ENCODE measurements at places on chromosomes 2 and 18.

DNA sequence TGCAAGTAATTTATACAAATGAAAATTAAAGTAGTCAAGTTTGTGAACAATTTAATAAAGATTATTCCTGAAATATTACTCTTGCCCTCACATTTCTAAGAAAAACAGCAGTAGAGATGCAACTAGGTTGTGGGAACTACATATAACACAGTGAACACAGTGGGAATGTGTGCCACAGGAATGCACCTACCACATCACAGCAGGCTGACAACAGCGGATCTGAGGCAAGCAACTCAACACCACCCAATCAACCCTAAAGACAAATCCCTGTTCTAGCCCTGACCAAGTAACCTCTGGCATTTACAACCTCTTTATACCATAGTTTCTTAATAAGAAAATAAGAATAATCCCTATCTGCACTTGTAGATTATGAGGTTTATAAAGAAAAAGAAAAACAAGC lies 23.4 kb downstream of the MBOAT2 start:
- no peak for DNase-seq

DNA sequence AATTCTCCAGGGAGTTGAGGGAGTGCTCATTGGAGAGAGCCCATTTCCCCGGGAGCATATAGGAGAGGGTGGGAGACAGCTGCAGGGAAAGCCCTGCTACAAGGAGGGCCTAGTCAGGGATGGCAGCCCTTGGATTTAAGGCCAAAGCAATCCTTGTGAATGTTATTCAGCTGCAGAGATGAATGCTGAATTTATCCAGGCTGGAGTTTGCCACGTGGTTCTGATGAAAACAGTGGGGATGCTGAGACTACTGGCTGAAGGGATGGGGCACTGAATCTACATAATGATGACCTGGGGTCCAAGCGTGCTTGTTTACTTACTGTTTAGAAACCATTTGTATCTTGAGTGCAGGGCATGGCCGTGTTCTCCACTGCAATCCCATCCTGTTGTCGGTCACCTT lies 35.6 kb upstream of the RNF149 start:
- DNase-seq, result no peak

GRCh38 chr2:185202945-185203528 lies 535.6 kb upstream of the FSIP2 start:
- DNase-seq, result no peak

DNA sequence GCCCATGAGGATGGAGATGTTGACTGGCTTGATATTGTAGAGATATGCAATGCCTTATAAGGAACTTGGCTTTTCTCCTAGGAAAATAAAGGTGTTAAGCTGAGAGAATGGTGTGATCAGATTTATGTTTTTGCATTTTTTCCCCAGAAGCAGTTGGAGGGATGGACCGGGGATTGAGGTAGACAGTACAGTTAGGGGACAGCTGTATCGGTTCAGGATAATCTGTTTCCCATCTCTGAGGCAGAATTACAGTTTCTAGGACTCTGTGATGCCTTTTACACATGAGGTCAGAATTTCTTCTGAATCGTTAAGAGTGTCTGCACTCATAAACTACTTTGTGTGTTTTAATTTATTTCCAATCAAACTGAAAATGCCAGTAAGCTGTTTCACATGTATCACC lies 261.5 kb downstream of the CYRIA start:
- no peak for DNase-seq

GRCh38 chr2:230362030-230362691 lies 35.2 kb downstream of the SP140L start:
- DNase-seq, result no peak

DNA sequence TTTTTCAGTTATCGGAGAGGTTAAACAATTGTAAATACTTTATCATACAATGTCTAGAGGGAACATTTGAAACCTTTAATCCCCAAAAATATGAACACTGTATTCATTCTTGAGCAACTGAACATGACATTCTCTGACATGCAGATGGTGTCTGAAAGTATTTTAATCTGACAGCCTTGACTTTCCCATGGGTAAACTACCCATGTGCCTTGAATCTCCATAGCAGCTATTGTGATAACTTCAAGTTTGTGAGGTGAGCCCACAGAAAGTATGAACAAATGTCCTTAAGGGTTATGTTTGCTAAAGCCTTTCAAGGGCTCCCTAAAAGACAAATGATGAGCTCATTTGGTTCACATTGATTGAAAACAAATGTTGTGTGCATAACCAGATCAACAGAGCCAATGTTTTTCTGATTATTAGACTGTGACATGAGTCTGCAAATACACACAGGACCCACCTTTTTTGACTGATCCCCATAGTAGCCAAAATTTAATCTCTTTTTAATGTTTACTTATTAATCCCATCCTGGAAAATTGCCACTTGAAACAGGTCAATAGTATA lies 1326.0 kb downstream of the LRP1B start:
- DNase-seq, result no peak

DNA sequence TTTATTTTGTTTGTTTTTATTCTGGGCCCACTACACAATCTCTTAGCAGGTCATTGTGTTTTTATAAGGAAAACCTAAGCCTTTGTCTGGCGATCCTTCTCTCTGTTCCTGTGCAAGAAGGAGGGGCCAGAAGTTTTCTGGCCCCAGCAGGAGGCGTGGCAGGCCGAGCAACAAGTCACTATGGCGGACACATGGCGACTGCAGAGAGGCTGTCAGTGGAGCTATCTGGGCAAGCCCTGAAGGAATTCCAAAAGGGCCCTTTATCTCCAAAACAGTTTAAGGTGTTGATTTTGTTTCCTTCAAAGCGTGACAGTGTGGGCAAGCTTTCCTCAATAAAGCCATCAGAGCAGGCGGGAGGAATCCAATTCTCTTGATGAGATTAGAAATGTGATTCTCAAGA lies 118.8 kb upstream of the CTAGE1 start:
- DNase-seq, result no peak

GRCh38 chr18:9475643-9476591 lies 604 bp downstream of the RALBP1 start:
- DNase-seq, result no peak

- no peak for DNase-seq
Observed at GRCh38 chr2:182949572-182950189, 83.2 kb upstream of the FRZB start.

GRCh38 chr2:3535794-3536681 lies 16.7 kb upstream of the ADI1 start:
- no peak for DNase-seq

DNA sequence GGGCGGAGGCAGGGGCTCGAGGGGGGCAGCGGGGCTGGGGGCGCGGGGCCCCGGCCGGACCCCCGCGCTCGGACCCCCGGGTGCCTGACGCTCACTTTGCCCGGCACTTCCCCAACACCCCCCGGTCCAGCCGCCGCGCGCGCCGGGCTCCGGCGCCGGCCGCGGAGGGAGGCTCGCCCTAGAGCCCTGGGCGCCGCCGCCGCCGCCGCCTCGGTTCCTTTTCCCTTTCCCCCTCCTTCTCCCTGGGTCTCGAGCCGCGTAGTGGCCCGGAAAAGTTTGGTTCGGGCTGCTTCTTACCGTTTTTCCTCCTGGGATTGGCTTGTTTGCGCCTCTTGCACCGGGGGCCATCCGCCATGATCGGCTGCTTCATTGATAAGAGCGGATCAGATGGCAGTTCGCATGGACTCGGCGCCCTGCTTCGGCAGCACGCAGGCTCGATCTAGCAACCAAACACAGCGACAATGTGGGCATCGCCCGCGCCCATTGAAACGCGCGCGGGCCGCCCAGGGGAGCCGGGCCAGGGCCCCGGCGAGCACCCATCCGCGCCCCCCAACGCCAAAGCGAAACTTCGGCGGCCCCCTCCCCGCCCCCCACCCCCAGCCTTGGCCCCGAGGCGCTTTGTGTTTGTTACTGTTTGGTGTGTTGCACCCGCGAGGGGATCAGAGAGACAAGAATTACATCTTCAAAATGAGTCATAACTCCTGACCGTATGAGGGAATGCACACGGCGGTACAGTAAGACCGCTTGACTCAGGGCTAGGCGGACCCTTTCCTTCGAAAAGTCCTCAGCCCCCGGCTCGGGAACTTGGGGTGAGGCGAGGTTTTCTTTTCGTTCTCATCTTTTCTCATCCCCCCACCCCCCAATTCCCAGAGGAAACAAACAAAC lies 2.7 kb downstream of the ZEB2 start:
- no peak for DNase-seq

DNA sequence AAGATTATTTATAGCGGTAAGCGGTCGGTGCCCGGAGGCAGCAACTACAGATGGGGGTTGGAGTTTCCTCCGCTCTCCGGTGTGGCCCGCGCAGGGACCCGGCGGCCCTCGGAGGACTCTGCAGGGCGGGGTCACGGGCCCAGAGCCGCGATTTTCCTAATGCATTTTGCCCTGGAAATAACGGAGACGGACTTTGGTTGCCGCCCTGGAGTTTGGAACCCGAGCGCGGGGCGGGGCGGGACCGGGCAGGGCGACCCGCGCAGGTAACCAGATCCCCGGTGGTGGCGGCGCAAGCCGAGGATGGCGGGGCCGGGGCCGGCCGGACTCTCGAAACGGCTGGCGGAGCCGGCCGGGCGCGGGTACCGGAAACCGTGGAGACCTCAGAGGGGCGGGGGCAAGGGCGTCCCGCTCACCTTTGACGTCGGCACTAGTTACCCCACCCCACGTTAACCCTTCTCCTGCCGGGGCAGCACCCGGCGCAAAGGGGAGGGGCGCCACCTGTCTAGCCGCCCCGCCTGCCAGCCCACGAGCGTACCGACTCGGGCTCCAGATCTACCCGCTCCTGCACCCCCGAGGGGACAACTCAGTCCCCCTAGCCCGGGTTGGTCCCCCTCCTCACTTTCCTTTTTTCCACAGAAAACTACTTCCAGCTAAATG lies 2.9 kb downstream of the CYP26B1 start:
- no peak for DNase-seq

GRCh38 chr18:24631243-24632025 lies 171.0 kb downstream of the HRH4 start:
- DNase-seq, result no peak

DNA sequence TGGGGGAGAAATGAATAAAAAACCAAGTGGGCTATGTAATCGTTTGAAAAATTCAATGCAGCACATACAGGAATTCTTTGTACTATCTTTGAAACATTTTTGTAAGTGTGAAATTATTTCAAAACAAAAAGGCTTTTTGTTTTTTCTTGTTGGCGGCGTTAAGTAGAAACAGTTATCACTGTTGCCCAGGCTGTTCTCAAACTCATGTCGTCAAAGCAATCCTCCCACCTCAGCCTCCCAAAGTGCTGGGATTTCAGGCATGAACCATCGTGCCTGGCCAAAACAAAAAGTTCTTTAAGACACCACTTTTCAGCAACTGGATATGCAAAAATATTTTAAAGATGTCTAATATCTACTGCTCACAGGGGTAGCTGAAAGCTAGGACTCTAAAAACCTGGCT lies 5.4 kb downstream of the SS18 start:
- DNase-seq, result no peak

- no peak for DNase-seq
Observed at GRCh38 chr2:208062113-208062512, 36.8 kb upstream of the PLEKHM3 start.

- no peak for DNase-seq
Observed at GRCh38 chr2:153557211-153557610, 78.6 kb upstream of the RPRM start.

GRCh38 chr2:58572731-58573130 lies 331.6 kb upstream of the FANCL start:
- no peak for DNase-seq

DNA sequence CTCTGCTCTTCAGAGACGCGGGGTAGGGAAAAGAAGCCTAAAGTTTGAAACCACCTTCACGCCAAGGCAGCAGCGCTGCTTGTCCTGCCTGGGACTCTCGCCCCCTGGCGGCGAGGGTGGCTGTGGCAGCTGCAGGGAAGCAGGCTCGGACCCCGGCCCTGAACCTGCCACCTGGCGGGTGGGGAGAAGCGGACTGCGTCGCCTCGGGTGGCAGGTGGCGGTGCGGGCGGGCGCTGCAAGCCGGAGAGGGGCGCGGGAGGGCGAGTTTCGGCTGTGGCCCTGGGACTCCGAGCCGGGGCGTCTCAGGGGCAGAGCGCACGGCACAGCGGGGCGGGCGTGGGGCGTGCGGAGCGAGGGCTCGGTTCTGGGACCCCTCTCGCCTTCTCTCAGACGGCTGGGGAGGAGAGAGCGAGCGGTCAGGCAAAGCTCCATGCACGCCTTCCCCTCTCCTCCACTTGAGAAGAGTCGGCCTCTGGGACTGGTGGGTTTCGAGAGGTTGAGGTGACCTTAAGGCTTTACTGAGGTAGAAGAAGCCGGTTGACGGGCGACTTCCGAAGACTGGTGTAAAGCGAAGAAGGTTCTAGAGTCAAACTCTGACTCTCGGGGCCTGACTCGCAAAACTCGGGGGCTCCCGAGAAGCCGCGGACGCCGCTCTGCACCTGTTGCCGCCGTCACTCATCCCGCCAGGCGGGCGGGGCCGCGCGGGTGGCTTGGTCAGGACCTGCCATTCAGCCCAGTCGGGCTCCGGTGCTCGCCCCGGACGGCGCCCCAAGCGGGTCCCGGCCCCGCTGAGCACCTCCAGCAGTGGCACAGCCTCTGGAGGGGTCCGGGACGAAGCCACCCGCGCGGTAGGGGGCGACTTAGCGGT lies 1.1 kb upstream of the BOLL start:
- no peak for DNase-seq

GRCh38 chr18:38497266-38497665 lies 931.7 kb upstream of the CELF4 start:
- no peak for DNase-seq

DNA sequence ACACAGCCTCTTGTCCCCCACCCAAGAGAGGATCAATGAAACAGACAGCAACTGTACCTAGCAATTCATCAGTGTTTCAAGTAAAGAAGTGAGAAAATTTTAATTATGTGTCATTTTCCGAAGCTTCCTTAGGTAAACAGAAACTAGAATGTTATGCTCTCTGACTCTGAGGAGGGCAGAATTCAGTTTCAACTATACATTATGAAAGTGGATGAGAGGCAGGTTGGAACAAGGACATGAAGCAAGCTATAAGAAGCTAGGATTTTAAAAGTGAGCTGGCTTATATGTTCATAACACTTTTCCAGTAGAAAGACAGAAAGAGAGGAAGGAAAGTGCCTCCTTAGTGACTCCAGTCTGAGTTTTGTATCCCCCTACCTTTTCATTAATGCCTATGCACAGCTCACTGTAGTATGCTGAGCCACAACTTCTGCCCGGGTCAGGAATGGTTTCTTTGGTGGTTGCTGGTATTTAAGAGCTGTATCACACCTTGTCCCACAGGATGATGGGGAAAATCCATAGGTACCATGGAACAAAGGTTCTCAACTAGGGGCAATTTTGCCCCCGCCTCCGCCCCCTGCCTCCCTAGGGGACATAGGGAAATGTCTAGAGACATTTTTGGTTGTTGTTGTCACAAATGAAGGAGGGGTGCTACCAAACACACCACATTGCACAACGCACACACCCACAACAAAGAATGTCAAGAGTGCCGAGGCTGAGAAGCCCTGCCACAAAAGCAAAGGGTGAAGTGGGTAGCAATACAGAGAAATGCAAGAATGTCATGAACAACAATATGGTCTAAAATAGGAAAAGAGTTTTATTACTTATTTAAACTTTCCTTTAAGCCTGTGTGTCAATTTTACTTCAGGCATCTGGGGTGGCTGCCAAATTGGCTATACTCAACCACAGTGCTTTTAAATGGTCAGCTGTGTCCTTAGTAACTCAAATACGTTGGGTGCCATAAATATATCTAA lies 161.0 kb upstream of the ZFP36L2 start:
- no peak for DNase-seq

All from hippocampal formation (tissue), 2 donors.